NCI-H1436 treated with DMSO at 0.1 percent for 48 hours (cell line): ENCODE measurements at places on chromosomes 3 and 15.

DNA sequence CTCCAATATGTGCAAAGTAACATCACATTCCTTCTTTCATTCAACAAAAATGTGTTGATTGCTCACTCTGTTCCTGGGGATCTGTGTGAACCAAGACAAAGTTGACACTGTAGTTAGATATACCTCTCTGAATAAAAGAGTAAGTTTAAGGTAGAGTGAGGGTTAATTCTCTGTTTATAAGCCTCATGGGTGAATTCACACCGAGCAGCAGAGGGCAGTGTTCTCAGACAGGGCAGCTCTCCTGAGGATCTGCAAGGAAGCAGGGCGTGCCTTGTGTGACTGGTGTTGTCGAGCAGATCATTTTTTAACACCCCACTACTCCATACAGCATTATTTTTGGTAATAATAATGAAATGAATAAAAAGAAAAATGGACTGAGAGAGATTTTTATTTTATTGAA lies 34.4 kb downstream of the PAQR9 start:
- no peak for DNase-seq

- no peak for DNase-seq
These were observed 592.1 kb downstream of the SI start for GRCh38 chr3:164486150-164486549.

DNA sequence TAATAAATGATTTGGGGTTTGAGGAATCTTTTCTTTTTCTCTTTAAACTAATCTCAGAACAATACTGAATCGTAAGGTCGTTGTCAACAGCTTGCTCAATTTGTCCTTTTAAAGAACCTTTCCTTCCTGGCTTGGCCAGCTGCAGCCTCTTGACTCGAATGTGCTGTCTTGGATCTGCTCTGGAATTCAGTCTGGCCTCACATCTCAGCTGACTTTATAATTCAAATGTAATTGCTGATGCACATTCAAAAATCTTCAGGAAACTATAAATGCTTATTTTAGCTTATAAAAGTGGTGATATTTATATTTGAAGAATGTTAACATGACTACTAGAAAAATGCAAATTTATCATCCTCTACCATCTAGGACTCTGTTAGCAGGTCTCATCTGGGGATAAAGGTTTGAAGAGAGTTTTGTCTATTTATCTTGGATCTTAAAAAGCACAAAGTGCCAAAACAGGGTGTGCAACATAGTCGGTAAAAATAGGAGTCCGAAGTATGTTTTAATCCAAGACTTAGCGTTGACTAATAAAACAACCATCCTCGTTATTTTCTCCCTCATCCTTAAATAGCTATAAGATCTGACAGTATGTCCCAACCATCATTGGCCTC lies 1035.2 kb downstream of the MCTP2 start:
- no peak for DNase-seq

GRCh38 chr15:45021348-45021747 lies 1.6 kb upstream of the SORD start:
- no peak for DNase-seq

- no peak for DNase-seq
These were observed 326.6 kb downstream of the ARPP21 start for GRCh38 chr3:35965908-35966307.

- DNase-seq = no peak
These were observed 171.4 kb upstream of the ALCAM start for GRCh38 chr3:105195260-105195659.

- DNase-seq = no peak
These were observed 12.2 kb upstream of the ATP2B2 start for GRCh38 chr3:10517627-10518026.

- no peak for DNase-seq
These were observed 31.0 kb upstream of the OR5K4 start for GRCh38 chr3:98322686-98323085.

- no peak for DNase-seq
These were observed 24.9 kb upstream of the ARPIN start for GRCh38 chr15:89937365-89938350.

DNA sequence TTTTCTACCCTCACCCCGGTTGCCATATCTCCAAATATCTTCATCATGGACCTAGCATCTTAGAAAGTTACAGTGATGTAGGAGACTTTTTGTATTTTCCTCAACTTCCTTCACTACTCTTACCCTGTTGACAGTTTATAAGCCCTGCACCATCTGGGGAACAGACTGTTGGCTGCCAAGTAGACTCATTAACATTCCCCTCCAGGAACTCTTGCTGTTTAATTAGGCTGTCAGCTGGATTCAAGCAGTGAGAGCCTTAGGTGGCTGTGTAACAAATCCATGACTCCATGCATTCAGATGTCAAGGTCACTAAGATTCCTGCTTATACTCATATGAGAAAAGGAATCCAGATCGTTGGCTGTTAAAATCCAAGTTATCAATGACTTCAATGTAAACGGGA lies 198.3 kb downstream of the NAALADL2 start:
- no peak for DNase-seq

DNA sequence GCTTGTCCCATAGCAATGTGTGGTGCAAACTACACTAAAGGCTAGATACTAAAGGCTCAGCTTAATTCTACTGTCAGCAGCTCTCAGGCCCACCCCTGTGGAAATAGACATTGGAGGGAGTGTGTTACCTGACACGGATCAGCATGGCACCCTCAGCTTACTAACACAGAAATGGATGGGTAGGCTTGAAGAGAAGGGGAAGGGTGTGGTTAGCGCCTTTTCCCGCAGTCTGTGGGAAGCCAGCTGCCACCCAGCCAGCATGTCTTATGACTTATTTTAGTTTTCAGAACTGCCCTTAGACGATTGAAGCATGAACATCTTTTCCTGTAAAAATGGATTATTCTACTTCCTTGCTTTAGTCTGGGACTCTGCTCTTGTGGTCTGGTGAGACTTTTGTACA lies 25.8 kb upstream of the ADPGK start:
- DNase-seq = no peak

- DNase-seq = no peak
These were observed 76.7 kb upstream of the FAM3D start for GRCh38 chr3:58743296-58743695.

DNA sequence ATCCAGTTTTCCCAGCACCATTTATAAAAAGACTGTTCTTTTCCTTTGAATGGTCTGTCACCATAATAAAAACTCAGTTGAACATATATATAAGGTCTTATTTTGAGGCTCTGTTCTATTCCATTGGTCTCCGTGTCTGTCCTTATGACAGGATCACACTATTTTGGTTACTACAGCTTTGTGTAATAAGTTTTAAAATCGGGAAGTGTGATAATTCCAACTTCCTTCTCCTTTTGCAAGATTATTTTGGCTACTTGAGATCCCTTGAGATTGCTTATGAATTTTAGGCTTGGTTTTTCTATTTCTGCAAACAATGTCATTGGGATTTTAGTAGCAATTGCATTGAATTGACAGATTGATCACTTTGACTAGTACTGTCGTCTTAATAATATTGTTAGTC lies 35.7 kb downstream of the SACM1L start:
- no peak for DNase-seq

- DNase-seq = no peak
These were observed 31.3 kb downstream of the EDEM1 start for GRCh38 chr3:5218815-5219214.

- DNase-seq = no peak
These were observed 15.0 kb downstream of the GTF2A2 start for GRCh38 chr15:59642351-59642750.

- no peak for DNase-seq
These were observed 59.4 kb downstream of the DNAJB8 start for GRCh38 chr3:128407247-128407646.

- no peak for DNase-seq
These were observed 38.7 kb downstream of the C3orf38 start for GRCh38 chr3:88188436-88188835.

GRCh38 chr3:126917232-126917804 lies 65.6 kb upstream of the PLXNA1 start:
- DNase-seq = no peak

DNA sequence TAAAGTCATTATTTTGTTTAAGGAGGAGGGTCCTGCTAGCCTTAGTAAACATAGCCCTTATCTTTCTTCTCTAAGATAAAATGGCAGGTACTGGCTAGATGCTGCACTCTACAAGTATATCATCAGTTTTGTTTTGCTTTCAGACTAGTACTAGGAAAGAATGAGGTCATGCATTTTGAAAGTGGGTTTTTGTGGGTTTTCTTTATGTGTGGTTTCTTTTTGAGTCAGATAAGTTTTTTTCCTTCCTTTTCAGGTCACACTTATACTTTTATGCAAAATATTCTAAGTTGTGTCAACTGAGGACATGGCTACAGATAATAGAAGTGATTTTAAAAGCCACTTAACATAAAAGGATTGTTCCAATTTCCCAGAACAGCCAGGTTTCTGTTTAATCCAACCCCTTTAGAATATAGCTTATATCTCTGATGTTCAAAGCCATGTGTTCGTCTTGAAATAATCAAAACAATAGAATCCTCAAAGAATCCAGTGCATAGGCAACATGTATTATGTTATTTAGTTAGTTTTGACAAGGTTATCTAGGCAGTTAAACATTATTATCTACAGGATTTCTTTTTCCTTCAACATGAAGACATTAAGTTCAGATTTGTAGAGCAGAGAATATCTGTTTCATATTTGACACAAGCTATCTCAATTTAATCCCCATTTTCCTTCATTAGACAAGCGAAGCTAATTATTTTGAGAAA lies 406.2 kb downstream of the RBMS3 start:
- no peak for DNase-seq

DNA sequence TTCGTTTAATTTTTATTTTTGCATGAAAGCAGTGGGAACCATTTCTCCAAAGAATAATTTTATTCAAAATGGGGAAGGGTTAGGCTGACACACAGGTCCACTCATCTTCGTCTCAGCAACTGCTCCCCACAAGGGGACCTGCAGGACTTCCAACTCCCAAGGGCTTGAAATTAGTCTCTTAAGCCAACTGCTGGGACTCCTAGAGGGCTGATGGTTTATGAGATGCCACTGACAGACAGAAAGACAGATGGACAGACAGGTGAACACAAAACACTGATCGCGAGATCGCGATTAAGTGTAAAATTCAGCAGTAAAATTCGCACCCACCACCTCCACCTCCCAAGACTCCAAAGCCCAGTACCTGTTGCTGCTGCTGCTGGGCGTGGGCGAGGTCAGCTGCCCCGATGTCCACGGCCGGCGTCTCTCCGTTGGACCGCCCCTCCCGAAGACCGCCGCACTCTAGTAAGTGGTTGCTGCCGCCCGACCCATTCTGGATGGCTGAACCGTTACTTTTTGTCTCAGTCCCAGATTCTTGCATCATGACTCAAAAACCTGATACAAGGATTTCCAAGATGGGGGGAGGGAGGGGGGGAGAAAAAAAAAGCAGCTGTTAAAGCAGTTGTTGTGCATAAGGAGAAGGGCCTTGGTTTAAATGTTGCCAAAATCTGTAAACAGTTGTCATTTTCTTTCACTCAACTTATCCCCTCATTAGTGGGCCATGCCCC lies 385.5 kb downstream of the FOXP1 start:
- no peak for DNase-seq

DNA sequence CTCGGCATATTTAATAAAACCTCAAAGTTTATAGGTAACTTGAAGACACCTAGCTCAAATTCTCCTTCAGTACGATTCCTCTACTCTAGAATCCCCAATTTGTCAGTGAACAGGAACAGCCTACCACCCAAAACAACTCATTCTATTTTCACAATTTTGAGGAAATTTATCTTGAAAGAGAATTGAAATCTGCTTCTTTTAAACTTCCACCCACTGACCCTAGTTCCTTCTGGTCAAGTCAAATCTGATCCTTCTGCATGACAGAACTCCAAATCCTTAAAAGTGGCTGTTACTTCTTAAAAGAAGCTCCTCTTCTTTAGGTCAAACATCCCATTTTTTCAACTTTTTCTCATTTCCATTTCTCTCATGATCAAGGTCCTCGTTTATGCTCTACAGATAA lies 4.4 kb downstream of the GABPB1 start:
- no peak for DNase-seq

DNA sequence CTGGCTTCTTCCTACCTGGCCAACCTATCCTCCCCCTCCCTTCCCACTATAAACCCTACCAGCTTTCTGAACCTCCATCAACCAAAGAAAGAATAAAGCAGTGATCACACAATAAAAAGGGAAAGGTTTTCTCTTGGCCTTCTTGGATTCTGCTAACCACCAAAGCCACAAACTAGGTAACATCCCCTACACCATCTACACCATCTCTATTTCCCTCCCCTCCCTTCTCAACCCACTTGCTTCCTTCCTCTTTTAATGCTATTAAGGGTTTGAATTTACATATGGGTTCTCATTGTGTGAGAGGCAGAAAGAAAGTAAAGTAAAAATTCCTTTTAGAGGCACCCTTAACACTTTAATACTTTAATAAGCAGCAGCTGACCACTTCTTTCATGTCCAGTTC lies 25.8 kb upstream of the RSL24D1 start:
- no peak for DNase-seq

- DNase-seq = no peak
These were observed 137.6 kb downstream of the SI start for GRCh38 chr3:164940745-164941144.

GRCh38 chr15:66142285-66142684 lies 111.3 kb downstream of the MEGF11 start:
- DNase-seq = no peak

DNA sequence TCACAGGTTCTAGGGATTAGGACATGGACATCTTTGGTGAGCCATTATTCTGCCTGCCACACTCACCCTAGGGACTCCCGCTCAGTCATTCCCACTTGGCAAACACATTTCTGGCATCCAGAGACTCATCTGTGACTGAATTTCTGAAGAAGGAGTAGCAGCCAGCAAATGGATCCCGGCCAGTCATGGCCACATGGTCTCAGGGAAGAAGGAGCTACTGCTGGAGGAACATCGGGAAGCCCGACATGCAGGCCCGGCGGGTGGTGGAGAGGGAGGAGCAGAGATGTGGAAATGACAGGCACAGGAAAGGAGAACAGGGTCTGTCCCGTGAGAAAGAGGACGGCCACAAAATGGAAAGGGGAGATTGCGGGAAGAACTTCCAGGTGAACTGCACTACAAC lies 65.4 kb downstream of the SEMA5B start:
- DNase-seq = no peak

- DNase-seq = no peak
These were observed 284.2 kb upstream of the TPM1 start for GRCh38 chr15:62758126-62758951.

DNA sequence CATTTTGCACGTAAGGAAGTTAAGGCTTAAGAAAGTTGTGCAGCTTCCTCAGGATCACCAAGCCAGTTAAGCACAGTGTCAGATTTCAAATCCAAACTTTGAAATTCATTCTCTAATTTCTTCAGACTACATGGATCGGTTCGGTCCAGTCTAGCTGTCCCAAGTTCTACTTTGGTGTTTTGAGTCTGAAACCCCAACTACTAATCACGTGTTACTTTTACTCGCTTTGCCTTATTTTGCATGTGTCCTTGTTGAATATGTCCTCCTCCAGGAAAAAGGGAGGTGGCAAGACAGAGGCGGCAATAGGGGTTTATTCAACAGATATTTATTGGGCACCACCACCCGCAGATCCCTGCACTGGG lies 522 bp upstream of the GXYLT2 start:
- DNase-seq = no peak
